Lung (tissue), 17 donors: ENCODE measurements at places on chromosomes 5 and 9. TPM values are rescaled to one million over a fixed set of nuclear protein-coding genes. Genes with fewer than 3 reads are reported as not detected.

DNA sequence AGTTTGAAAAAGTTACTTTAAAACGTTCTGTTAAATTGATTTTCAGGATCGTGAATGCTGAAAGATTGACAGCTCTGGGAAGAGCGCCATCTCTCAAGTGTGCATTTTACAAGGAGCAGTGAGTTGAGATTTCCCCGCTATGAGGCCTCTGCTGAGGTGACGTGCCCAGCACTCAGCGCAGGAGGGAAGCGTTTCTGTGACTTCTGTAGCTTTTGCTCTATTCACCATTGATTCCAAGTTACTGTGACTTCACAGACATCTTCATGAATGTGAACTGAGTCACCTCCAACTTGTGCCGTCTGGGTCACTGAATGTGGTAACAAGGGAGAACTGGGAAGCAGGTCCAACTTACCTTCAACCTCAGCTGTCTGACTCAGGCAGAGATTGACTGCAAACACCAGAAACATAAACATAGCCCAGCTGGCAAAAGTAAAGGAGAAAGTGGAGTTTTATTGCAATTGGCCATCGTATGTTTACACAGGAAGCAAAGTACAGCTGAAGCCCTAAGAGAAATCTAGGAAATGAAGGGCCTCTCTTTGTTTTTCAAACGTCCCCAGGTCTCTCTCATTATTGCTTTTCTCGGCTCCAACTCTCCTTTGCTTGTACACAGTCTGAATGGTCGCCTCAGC is 428.8 kb upstream of the CLINT1 start:
- no peak for DNase-seq

DNA sequence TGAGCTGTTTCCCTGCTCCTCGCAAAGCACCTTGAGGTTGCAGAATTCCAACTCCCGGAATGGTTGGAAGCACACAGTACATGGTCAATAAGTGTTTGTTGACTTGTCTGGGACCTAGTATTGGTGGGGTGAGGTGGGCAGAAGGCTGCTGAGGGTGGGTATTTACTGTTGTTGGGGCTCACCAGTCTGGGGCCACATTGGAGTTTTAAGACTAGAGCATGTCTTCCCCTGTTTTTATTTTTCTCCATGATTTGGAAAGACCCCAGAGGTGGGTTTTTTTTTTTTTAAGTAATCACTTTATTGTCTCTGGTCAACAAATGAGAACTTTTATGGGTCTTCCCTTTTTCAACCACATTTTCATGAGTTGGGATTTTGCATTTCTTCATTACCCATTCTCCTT is 55.1 kb downstream of the IRF1 start:
- no peak for DNase-seq

- DNase-seq, result no peak
Measured at GRCh38 chr5:18051953-18052352, 417.7 kb downstream of the TAF11L14 start.

The SPTAN1 gene
- 438 TPM for total RNA-seq

The BHMT2 gene
- total RNA-seq, result 4.6 TPM

GRCh38 chr5:16313761-16314160 is 134.2 kb upstream of the MARCHF11 start:
- DNase-seq, result no peak

DNA sequence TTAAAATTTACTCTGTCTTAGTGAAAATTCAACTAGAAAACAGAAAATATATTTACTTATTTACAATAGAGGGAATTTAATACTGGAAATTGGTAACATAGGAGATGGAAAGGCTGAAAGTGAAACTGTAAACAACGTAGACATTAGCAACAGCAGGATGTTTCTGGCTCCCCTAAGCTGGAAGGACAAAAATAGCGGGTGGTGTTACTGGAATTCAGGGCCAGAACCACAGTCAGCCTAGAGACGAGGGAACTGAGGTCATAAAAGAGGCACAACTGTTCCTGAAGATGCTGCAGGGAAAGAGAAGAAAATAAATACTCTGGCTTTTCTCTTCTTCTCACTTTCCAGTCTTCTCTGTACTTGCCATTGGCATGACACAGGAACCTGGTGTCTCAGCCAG is 80.4 kb upstream of the NIPBL start:
- no peak for DNase-seq

GRCh38 chr5:67118050-67118620 is 78.5 kb downstream of the CD180 start:
- no peak for DNase-seq

GRCh38 chr5:137888863-137889759 is at the start of gene PKD2L2:
PKD2L2 (plus strand) TSS chr5:137889457; CDS start chr5:137889492, 35 bp downstream.
- peak; percentile 94 for DNase-seq

The MTAP gene
- 26.4 TPM for total RNA-seq

GRCh38 chr5:66361070-66361469 is 217.0 kb downstream of the SREK1 start:
- no peak for DNase-seq

GRCh38 chr9:106220415-106220814 is 526.1 kb downstream of the TMEM38B start:
- DNase-seq, result no peak

The INSL6 gene
- total RNA-seq, result not detected

The PCDHGA9 gene
- total RNA-seq, result 4.8 TPM

- no peak for DNase-seq
Measured at GRCh38 chr9:7211657-7212056, 453.9 kb downstream of the KDM4C start.

GRCh38 chr5:435961-436640 is 6.9 kb upstream of the EXOC3 start:
- DNase-seq, result no peak

The ADRA1B gene
- 6.1 TPM for total RNA-seq

The TERT gene
- total RNA-seq, result not detected
